Heart right ventricle (tissue), 16 donors: ENCODE measurements at places on chromosomes 12 and 14. TPM values are rescaled to one million over a fixed set of nuclear protein-coding genes. Genes with fewer than 3 reads are reported as not detected.

Gene DAZAP2
- total RNA-seq, result 180 TPM

Gene GAPDH
- total RNA-seq, result 7,888 TPM

DNA sequence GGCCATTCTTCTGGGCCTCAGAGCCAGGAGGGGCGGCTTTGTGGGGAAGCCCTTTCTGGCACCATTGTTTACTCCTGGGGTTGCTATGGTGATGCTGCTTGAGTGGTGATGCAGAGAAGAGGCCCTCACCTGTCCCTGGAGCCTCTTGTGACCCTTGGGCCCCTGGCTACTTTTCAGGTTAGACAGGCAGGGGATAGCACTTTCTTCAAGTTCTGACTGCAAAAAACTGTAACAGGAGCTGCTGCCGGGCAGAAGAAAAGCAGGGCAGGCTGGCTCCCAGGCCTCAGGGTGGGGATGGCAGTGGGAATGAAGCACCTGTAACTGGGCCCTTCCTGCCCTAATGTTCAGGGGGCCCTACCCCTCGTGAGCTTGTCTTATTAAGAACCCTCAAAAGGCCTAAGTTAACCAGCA, at the start of gene TEX52:
Gene TEX52 (minus strand): TSS at position 19 of the 411 bp plus-strand sequence. CDS start 13 bp downstream, at position 6.
- DNase-seq, result no peak

- DNase-seq, result no peak
These were observed 11.4 kb downstream of the CAND1 start for GRCh38 chr12:67280572-67280971.

- DNase-seq, result no peak
These were observed 405.5 kb downstream of the MDGA2 start for GRCh38 chr14:47269756-47270492.

DNA sequence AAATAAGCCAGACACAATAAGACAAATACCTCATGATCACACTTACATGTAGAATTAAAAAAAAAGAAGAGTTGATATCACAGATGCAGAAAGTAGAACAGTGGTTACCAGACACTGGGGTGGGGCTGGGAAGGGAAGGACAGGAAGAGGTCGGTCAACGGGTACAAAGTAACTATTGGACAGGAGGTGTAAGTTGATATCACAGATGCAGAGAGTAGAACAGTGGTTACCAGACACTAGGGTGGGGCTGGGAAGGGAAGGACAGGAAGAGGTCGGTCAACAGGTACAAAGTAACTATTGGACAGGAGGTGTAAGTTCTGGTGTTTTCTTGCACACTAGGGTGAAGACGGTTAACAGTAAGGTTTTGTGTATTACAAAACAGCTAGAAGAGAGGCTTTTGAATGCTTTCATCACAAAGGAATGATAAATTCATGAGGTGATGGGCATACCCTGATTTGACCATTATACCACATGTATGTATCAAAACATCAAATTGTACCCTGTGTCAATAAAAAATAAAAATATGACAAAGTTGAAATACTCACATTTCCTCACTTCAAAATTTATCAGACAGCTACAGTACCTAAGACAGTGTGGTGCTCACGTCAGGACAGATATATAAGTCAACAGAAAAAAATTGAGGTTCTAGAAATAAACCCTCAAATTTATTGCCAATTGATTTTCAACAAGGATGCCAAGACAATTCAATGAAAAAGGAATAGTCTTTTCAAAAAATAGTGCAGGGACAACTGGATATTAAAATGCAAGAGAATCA, 32.8 kb downstream of the GALC start:
- DNase-seq, result no peak

DNA sequence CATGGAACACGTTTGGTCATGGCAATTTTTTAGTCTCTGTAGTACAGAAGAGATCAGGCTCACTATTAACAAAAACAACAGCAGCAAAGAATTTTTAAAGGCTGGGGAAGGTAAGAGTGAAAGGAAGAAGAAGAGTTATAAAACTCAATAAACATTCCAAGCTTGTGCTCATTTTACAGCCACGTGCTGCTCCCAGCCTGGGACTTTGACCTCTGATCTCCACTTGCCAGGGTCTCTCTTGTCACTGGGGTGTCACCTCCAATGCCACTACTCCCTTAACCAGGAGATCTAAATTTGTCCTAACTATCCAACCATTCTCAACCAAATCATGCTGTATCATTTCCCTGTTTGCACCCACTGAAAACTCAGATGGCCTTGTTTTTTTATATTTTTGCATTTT, 605.1 kb downstream of the VRK1 start:
- DNase-seq, result no peak

DNA sequence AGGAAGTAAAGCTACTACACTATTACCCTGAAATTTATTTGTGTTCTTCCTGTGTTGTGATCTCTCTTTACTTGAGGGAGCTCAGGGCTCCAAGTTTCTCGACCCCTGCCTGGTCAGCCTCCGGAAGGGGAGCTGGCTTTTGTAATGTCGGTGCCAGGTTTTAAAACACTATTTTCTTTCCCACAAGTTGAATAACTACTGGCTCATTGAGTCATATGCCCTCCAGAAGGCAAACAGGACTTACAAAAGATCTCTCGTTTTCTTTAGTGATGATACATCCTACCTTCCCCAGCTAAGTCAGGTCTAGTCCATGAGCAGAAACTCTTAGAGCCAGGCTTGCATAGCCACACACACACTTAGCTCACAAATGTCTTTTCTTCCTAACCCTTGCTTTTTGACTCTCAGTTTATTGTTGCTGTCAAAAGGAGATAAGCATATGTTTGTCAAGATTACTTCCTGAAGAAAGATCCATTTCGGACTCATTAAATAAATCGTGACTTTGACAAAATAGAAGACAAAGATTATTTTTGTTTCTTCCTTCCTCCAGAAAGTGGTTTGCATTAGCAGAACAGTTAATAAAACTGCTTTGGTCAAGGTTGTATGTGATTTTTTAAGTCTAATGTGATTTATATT, 209.8 kb upstream of the FLRT2 start:
- no peak for DNase-seq
